Stomach (tissue), 19 donors: ENCODE measurements at places on chromosomes 3 and 15. TPM values are rescaled to one million over a fixed set of nuclear protein-coding genes. Genes with fewer than 3 reads are reported as not detected.

Gene GNB4
- total RNA-seq = 35.6 TPM

Gene SRGAP3
- 7.5 TPM for total RNA-seq

- no peak for DNase-seq
These were observed 35.1 kb downstream of the UMPS start for GRCh38 chr3:124765197-124765840.

Gene PRKCI
- 78.4 TPM for total RNA-seq

GRCh38 chr3:135930255-135930654 is 35.3 kb upstream of the PPP2R3A start:
- DNase-seq = no peak

Gene TMOD2
- total RNA-seq = 2.2 TPM

DNA sequence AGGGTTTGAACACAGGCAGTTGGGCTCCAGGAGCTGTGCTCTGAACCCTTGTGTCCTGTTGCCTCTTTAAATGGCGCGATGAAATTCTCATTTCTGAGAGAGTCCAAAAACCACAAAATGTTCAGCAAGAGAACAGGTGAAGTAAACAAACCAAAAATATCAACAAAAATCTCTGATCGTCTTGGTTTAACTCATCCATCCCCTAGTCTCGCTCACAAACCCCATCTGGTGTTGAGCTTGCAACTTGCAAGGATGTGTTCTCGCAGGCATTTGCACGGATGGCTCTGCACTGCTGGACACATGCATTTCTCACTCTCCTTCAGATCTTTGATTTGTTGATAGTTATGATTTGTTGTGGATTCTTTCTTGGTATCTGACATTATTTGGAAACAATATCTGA is 31.1 kb downstream of the FAH start:
- no peak for DNase-seq

DNA sequence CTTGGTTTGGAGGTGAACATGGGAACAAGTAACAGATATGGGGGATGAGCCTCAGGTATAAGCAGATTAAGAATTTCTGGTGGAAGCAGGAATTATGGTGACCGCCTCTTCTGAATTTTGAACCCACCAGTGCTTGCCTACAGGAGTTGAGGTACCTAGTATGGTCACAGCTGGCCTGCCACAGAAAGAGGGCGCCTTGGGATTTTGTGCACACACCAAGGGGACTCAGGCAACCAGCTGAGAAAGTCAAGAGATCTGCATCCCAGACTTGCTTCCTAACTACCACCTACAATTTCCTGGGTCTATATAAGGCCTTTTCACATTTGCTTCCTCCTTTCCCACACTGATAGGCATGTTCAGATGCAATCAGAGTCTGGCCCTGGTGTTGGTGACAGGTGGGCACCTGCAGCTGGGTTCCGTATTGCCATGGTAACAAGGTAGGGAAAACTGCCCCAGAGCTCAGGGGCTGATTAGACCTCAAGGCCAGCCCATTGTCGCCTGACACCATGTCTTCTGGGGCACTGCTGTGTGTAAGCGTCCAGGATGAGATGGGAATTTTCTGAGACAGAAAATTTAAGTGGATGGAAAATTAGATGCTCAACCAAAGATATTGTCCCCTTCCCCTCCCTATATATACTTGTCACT is 75.9 kb upstream of the RASGRF1 start:
- DNase-seq = no peak

GRCh38 chr15:89649716-89650115 is 5.6 kb downstream of the KIF7 start:
- DNase-seq = no peak

- DNase-seq = no peak
These were observed 460.7 kb downstream of the IGSF11 start for GRCh38 chr3:118573912-118574311.

DNA sequence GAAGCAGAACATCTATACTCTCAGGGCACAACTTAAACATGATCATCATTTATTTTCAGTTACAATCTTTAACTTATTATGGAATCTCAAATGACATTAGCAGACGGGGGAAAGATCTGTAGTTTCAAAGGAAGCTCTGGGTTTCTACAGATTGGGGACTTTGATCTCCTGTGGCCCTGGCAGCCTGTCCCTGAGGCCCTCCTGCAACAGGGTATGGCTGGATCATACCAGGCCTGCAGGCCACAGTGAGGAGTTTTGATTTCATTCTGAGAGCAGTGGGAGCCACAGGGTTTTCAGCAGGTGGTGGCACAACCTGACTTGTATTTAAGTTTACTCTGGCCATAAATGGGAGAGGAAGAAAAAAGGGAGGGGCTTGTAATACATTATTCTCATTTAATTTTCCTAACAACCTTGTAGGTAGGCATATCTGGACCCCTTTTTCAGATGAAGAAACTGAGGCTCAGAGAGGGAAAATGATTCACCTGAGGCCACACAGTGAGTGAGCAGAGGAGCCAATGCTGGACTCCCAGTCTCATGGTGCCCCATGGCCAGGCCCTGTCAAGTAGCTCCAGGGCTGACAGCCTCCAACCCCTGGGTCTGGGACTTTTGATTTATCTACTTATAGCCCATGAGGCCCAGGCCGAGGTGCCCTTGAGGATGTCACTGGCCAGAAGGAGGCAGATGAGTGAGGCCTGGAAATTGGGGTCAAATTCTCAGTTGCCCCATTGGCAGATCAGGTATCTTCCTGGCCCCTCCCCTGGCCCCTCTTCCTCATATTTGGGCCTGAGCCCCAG is 71.0 kb downstream of the ATP2B2 start:
- no peak for DNase-seq

Gene MFN1
- 37.7 TPM for total RNA-seq

DNA sequence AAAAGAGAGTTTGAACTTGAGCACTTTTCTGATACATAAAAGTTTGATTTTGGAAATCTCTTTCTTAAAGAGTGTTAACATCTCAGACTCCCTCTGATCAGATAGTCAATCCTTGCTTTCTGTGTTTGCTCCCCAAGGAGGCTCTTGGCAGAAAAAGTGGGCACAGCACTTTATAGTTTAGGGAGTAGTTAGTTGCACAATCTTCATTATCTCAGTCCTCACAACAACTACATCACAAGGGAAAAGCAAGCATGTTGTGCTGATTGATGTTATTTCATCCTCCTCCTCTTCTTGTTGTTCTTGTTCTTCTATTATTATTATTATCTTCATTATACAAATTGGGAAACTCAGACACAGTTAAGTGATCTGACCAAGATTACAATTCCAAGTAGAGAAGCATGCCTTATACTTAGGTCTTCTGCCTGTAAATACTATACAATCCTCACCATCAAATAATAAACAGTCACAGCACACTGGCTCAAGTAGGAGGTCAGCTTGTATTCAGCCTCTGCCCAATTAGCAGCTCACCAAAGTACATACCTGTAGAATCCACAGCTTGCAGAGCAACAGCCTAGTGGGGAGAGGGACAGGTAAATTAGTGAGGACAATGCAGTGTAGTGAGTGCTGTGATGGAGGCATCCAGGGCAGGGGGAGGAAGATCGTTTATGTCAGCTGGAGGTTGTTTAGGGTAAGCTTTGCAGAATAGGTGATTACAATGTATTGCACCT is 304.1 kb upstream of the MME start:
- DNase-seq = no peak

- DNase-seq = peak; percentile 3
These were observed 2.8 kb downstream of the RRP9 start for GRCh38 chr3:51938780-51939425.

DNA sequence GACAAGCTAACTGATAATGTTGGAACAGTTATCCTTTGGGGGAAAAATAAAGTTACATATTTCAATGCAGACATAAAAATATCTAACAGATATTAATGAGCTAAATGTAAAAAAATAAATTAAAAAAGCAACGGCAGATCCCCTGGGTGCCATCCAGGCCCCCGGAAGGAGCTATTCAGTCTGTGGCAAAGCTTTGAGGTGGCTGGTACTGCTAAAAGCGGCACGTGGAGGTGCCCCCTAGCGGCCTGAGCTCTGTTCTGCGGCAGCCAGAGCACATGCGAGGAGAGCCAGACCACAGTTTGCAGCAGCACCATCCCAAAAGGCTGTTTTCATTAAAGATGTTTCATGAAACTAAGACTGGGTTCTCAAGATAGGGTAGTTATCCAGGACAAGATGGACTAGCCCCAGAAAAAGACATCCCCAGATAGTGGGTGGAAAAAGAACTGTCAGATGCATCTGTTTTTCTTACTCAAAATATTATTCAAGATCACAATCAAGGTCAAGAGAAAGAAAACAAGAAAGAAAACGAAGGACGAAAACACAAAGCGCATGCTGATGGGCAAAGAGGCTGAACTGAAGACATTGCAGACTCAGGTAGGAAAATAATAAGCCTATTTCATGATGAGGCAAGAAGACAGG is 18.7 kb downstream of the AP3S2 start:
- peak; percentile 88 for DNase-seq

GRCh38 chr15:78343276-78344060 is 3.3 kb downstream of the CRABP1 start:
- DNase-seq = no peak
